WERI-Rb-1 (cell line): ENCODE measurements at places on chromosomes 16 and 17.

DNA sequence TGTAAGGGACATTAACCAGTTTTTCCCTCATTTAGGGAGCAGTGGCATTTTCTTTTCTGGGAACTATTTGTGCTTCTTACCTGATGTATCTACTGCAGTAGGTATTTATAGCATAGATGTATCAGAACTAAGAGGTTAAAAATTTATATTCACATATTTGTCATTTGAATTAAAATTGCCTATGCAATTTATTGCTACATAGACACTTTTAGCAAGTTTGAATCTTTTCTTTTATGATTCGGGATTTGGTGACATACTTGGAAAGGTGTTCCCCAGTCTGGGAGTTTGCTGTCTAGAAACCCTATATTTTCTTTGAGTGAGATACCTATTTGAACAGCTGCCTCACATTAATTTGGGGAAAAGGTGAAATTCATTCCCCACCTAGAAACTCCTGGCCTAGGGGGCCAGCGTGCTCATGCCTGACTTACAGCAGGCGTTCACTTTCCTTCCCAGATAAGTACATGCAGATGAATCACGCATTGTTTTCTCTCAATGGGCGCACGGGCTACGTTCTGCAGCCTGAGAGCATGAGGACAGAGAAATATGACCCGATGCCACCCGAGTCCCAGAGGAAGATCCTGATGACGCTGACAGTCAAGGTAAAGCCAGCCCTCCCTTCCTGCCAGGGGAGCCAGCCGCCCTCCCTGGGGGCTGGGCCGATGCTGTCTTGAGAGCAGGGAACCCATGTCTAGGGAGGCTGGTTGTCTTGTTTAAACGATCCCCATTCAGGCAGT is 73.8 kb downstream of the SDR42E1 start:
- DNase-seq = no peak

- no peak for DNase-seq
Observed at GRCh38 chr16:86363836-86364618, 146.3 kb upstream of the FOXF1 start.

DNA sequence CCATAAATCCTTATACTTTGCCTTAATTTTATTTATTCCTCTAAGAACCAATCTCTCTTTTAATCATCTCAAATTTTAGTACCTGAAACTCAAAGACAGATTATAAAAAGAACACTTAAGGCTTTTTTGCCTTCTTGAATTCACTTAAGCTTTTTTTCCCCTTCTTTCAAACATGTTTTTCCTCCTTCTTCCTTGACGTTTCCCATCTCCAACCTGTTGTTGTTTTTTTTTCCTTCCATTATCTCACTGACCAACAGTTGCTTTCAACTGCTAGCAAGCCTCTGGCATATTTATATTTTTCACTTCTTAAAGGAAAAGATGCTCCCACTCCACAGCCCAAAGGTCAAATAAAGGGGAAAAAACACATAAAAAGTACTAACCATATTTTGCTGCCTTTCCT is 32.2 kb downstream of the SPOP start:
- DNase-seq = no peak

- no peak for DNase-seq
Observed at GRCh38 chr16:52964290-52964689, 88.4 kb downstream of the CHD9NB start.

DNA sequence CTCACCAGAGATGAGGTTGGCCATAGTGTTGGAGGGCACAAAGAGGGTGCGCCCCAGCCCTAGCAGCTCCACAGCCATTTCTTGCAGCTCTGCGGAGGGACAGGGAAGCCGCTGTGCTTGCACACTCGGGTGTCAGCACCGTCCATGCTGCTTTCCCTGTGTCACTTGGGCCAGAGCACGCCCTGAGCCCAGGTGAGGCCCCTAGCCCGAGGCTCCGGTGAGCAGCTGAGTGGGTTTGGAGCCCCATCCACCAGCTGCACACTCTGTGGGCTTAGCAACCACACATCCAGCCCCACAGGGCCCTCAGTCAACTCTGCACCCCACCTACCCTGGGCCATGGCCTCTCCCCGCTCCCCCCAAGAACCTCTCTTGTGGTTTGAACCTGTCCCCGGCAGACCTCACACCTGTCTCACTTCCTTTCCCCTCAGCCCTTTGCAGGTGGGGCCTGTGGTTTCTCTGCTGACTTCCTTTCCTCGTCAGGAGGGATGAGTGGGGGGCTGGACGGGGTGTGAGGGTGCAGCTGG is 20.7 kb downstream of the TMEM235 start:
- DNase-seq = peak; percentile 13

- DNase-seq = no peak
Observed at GRCh38 chr17:17682293-17682736, 1.1 kb downstream of the RAI1 start.

DNA sequence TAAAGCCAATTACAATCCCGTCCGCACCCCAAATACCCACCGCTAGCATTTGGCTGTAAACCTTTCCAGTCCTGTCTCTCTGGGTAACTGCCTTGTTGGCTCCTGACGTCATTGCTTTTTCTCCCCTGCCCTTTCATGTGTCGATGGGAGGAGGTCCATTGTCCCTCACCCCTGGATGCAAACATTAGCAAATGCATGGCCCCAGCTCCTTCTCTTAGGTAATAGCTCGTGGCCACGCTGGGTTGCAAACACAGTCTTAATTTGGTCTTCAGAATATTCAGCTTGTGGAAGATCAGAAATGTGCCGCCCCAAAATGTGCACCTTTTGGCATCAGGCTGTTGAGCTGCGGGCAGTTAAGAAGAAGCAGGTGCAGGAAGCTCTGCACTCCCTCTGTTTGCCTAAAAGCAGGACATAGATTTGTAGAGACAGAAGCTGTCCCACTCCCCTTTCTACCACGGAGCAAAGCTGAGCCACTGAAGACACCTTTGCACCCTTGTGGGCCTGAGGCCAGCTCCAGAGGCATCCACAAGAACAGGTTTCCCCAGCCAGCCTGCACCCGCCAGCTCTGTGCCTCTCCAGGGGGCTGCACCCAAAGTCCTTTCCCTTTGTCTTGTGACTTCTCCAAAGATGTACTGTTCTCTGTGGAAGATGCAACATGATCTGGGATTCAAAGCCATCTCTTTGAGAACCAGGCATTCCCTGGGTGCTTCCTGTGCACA is 127.3 kb downstream of the MGAT5B start:
- DNase-seq = no peak

DNA sequence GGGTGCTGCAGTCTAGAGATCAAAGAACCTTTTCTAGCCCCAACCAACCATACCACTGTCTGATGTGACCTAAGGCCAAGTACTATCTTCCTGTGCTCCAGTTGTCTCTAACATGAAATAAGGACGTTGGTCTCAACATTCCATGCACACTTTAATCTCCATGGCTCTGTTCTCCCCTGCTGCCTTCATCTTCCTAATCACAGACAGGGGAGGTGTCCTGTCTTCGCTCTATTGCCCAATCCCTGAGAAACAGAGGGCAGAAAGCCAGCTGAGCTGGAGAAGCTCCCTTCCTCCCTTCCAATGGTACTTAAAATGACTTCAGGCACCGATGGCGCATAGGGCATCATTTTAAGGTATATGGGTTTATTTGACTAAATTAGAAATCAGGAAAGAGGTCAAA is 148.9 kb upstream of the GNAO1 start:
- DNase-seq = no peak

DNA sequence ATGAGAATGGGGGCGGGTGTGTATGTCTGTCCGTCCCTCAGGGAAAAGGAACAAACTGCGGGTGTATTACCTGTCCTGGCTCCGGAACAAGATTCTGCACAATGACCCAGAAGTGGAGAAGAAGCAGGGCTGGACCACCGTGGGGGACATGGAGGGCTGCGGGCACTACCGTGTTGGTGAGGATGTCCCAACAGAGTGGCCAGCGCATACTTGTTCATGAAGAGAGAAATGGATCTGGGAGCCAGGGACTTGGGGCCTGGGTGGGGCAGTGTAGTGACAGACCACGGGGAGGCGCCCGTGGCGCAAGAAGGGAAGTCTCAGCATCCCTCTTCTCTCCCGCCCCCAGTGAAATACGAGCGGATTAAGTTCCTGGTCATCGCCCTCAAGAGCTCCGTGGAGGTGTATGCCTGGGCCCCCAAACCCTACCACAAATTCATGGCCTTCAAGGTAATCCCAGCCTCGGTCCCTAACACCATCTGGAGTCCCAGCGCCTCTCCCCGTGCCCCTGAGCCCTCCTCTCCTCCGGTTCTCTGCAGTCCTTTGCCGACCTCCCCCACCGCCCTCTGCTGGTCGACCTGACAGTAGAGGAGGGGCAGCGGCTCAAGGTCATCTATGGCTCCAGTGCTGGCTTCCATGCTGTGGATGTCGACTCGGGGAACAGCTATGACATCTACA is 3.5 kb upstream of the C17orf107 start:
- DNase-seq = peak; percentile 93

DNA sequence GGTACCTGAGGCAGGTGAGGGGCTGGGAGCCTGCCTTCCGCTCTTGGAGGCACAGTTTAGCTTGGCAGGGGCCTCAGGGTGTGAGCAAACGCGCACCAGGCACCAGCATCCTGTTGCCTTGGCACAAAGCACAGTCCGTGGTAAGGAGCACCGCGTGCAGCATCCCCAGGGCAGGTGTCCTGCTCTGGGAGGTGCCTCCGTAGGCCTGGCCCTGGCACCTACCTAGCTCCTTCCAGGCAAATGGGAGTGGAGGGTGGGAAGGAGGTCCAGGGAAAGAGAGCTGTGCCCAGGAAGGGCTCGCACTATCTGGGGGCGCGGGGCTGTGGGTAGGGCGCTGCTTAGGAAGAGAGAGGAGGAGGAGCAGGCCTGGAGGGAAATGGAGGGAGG is 3.1 kb upstream of the GSE1 start:
- no peak for DNase-seq

DNA sequence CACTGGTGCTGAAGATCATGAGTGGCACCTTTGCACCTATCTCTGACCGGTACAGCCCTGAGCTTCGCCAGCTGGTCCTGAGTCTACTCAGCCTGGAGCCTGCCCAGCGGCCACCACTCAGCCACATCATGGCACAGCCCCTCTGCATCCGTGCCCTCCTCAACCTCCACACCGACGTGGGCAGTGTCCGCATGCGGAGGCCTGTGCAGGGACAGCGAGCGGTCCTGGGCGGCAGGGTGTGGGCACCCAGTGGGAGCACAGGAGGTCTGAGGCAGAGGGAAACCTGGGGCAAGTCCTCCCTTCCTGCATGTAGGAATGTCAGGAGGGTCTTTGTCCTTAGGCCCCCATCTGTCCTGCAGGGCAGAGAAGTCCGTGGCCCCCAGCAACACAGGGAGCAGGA is 6.5 kb upstream of the TRAF4 start:
- no peak for DNase-seq

GRCh38 chr16:65621640-65622039 is 499.8 kb upstream of the CDH11 start:
- no peak for DNase-seq

DNA sequence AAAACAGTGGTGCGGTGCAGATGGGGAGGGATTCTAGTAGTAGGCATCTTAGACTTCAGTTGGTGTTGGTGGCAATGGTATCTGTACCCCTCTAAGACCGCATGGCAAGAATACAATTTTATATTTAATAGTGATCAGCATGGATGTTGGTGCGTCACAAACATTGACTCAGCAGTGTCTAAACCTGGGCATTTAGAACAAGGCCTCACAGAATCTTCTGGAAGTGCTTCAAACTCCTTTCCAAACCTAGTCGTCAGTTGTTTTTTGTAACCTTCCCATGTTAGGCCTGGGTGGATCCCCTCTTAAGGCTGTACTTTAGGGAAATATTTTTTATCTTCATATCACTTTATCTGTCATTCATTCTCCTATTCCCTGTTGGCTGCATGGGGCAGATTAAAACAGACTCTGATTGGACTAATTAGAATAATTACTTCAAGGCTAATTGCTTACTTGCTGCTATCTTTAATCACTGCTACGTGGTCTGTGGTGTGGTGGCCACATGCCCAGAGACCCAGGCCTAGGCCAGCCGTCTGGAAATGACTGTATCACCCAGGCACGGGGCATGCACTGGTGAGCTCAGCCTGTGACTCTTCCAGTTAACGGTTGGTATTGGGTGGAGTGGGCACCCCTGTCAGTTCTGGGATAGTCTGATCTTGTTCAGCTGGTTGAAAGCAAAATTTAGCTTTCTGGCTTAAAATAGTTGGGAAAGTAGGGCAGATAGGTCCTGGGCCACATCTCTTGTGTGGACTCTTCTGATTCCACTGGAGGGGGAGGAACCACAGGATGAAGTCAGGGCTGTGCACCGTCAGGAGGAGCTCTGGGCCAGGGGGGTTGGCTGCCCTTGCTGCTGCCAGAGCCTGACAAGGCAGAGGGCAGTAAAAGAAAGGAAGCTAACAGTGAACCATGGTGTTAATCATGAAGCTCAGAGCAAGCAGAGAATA is 4.5 kb downstream of the ALKBH5 start:
- DNase-seq = no peak

- DNase-seq = peak; percentile 60
Observed at GRCh38 chr17:8060274-8060673, 21.4 kb downstream of the ALOX15B start.

GRCh38 chr16:26155221-26155620 is 463.5 kb downstream of the HS3ST4 start:
- no peak for DNase-seq

GRCh38 chr17:9760266-9760665 is 31.1 kb downstream of the DHRS7C start:
- DNase-seq = no peak

DNA sequence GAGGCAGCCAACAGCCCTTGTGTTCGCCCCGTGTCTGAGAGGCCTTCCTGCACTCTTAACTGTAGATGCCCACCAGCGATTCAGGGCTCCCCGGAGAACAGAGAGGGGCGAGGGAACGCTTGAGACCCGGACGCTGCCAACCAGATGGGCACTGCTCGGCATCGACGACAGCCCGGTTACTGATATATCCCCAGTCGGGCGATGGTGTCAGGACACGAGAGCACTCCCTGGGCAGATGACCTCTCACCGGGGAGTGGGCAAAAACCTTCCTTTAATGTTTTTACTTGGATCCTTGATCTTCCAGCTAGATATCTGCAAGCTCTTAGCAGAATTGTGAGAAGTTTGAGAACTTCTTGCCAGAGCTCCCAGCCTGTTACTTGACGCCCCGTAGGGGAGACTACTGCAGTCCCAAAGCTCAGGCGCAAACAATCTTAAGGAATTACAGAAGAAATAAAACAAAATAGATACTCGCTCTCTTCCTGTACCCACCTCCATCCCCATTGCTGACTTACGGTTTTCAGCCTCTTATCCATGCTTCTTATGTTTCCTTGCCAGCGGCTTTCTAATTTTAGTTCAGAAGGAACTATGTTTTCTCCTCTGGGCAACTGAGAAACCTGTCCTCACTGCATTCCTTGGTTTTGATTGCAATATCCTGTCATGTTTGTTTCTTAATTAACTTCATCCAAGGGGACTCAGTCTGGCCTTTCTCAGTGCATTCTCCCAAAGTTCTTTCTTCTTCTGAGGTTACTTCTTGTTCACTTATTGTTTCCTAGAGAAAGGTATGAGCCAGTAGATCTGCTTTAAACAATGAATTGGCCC is 845 bp downstream of the SP2 start:
- DNase-seq = no peak

DNA sequence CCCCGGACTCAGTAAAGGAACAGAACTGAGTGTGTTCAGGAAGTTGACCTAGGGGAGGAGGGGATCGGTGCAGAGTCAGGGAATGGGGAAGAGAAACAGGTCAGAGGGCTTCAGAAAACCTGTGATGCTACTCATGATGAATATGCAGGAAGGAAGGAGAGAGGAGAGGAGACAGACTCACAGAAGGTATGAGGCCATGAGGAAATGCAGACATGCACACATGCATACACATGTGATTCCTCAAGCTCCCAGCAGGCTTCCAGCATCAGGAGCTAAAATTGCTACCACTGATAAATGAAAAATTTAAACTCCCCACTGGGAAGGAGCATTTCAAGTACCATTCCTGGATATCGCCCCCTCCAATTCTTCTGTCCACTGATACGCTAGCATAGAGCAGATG is 262.6 kb downstream of the SLC39A11 start:
- no peak for DNase-seq
